ENCODE measurements at places on chromosomes 5 and 9.

- DNase-seq: no peak
These were observed 345.7 kb upstream of the SLC30A5 start for GRCh38 chr5:68748101-68748500.

DNA sequence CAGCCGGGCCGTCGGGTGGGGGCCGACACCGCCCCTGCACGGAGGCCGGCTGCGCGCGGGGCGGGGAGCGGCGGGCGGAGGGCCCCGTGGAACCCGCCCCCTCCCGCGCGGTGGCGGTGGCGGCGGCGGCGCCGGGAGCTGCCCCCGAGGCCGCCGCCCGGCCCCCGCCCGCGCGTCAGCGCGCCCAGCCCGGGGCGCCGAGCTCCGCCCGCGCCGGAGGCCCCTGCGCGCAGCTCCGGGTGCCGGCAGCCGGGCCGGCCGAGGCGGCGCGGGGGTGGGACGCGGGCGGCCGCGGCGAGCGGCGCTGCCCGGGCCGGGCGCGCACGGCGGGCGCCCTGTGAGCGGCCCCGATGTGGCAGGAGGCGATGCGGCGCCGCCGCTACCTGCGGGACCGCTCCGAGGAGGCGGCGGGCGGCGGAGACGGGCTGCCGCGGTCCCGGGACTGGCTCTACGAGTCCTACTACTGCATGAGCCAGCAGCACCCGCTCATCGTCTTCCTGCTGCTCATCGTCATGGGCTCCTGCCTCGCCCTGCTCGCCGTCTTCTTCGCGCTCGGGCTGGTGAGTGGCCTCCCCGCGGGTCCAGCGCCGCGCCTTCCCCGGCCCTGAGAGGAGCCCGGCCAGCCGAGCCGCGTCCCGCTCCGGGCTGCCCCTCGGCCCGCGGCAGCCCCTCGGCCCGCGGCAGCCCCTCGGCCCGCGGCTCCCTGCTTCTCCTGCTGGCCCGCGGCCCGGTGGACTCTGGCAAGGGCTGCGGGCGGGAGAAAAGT is at the start of gene ADCY2:
Gene ADCY2 (plus strand): TSS at position 192 of the 766 bp plus-strand sequence. CDS start 159 bp downstream, at position 351.
- DNase-seq: peak; percentile 75

- DNase-seq: no peak
These were observed 1.4 kb upstream of the SPATA6L start for GRCh38 chr9:4667681-4668080.

GRCh38 chr9:133889584-133890301 is 102.4 kb downstream of the VAV2 start:
- DNase-seq: no peak

DNA sequence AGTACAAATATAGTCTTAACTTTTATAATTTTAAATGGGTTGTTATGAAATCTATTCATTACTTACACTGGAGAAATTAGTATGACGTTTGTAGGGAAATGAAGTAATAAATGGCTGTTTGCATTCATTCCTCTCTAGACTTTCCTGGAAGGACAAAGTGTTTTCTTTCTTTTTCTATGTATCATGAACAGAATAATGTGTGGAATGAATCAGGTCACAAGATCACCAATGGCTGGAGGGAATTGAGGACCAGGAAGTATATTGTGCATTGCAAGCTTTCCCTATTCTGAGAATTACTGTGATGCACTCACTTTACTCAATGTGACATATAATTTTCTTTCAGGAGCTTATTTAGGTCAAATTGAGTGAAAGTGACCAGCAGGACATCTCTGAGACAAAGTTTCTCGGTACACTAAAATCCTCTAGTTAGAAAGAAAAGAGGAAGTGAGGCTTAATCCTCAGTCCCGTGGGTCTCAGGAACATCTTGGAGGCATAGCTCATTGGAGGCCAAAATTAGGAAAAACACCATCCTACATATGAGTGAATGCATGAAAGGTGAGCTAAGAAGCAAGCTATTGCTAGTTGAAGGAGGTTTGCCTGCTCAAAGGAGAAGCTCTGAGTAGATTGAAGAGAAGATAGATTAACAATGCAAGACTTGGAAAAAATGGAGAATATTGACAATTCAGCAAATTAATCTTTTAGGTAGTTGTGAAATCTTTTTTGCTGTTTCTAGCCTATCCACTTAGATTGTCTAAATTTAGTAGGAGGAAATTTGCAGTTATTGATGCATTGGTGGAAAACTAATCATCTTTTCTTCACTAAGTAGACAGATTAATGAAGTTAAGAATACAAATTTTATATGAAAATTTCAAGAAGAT is 28.0 kb downstream of the ERAP2 start:
- DNase-seq: no peak

- peak; percentile 52 for DNase-seq
These were observed 14.8 kb upstream of the SLC30A5 start for GRCh38 chr5:69078921-69079540.

DNA sequence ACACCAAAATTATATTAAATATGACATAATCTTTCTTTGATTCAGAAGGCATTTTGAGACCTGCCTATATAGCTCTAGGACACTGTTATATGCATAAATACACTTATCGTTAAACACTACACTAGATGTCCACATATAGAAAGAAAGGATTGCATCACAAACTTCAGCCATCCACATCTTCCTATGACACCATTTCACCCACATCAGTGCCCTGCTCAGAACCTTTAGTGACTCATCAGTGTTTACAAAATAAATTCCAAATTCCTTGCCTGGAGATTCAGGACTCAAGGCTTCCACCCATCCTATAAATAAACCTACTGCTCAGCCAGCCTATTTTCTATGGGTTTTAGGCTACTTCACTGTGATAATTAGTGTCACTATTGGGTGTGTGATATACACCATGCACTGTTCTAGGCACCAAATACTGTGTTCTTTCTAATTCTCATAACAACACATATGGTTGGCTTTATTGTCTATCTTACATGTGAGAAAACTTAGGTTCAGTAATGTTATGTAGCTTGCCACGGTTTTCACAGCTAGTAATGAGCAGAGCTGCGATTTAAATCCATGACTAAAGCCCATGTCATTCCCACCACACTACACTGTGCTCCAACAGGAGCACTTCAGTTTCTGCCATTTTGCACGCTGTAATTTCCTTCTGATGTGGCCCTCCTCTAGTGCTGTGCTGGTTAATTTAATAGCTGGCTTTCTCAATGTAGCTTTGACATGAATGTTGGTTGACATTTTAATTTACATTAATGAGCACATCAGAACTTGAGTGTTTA is 103.3 kb downstream of the SREK1 start:
- DNase-seq: no peak

DNA sequence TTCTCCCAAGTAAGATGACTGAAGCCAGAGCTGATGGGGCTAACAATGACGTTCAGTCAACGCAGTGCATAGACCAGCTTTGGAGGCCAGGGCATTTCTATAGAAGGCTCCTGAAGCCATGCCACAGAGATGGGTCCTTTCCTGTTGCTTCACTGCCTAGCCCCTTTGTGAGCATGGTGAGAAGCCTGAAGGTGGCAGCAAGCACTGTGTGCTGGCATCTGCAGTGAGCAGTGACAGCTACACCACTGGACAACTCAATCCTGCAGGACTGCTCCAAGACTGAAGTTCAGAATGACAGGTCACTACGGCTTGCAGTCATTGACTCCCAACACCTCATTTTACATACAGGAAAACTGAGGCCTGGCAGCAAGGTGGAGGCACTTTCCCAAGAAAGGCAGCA is 229.0 kb downstream of the TSSK1B start:
- no peak for DNase-seq

- DNase-seq: no peak
These were observed 995 bp downstream of the OLFM1 start for GRCh38 chr9:135088348-135088978.

DNA sequence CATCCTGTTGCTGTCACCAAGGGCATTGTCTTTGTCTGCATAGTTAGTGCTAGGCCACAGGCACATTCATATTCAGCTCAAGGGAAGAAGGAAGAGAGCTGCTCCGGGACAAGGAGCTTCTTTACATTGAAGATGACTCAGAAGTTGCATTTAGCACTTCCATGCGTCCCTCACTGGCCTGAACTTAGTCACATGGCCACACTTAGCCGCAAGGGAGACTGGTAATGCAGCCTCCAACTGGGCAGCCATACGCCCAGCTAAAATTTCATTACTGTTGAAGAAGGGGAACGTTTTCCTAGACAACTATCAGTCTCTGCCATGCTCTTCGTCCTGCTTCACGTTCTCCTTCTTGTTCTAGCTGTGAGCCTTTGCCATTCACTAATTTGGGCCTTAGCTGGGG is 20.0 kb downstream of the ACTL7B start:
- peak; percentile 70 for DNase-seq

GRCh38 chr9:95857124-95857523 is 18.4 kb upstream of the ERCC6L2 start:
- peak; percentile 88 for DNase-seq

DNA sequence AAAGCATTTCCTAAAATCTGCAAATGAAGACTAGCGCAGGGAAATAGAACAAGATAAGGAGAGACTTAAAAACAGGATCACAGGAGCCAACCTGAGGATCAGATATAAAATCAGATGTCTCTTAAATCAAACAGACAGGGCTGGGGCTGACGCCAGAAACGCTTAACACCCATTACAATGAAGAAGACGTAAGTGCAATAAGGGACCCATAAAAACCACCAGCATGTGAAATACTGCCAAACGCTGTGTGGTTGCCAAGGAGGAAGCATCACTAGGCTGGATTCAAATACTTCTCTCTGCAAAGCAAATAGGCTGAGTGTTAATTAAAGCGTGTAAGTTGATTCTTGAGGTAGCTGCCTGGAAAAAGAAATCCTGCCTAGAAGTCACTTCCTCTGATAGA is 74.4 kb upstream of the ATP10B start:
- no peak for DNase-seq

GRCh38 chr5:37665889-37666288 is 174.0 kb downstream of the GDNF start:
- DNase-seq: no peak

DNA sequence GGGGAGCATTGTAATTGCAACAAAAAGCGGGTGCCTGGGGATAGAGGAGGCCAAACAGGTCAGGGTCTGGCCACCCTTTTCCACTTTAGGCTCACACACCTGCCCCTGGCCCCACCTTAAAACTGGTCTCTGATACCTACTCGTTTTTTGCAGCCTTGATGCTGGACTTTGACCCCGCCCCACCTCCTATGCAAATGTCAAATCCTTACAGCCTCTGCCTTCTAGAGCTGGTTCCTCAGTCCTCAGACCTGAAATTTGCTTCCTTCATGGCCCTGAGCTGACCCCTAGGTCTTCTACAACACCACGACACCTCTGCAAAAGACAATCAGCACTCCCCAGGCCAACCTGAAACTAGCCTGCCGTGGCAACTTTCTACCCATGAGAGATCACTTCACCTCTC is 37.7 kb downstream of the SMIM23 start:
- DNase-seq: no peak

GRCh38 chr5:132253008-132253441 is 4.5 kb upstream of the PDLIM4 start:
- no peak for DNase-seq

GRCh38 chr9:72924154-72924790 is 28.6 kb downstream of the ALDH1A1 start:
- DNase-seq: no peak

GRCh38 chr9:1048231-1048619 is 1.9 kb upstream of the DMRT2 start:
- no peak for DNase-seq

GRCh38 chr5:109580225-109580624 is 109.5 kb upstream of the MAN2A1 start:
- no peak for DNase-seq

- no peak for DNase-seq
These were observed 2.3 kb upstream of the ACSL6 start for GRCh38 chr5:132013711-132014110.

- no peak for DNase-seq
These were observed 41.1 kb downstream of the ISOC1 start for GRCh38 chr5:129135633-129136032.

Data from islet precursor cell (in vitro differentiated cells).